Activated CD4-positive, CD25-positive, alpha-beta regulatory T cell (primary cell): ENCODE measurements at places on chromosomes 3 and 15.
A peak's percentile ranks its signal among the peaks of the same experiment; 100 is the strongest.

- no peak for DNase-seq
Measured at GRCh38 chr3:9817436-9817835, 7.4 kb downstream of the TTLL3 start.

DNA sequence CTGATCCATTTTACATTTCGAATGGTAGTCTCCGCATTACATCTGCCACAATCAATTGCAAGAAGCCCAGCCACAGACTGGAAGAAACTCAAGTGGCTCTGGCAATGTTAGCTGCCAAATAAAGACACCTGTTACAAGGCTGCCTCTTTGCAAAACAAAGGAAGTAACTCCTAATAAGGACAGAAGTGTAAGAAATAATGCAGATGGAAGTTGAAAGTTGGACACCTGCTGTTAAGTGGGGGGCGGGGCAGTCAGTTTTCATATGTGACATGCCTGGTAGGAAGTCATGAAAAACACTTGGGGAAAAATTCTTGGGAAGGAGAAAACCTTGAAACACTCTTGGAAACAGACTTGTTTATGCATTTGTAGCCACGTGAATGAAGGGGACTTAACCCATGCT is 54.1 kb upstream of the ATP2C1 start:
- DNase-seq = no peak

DNA sequence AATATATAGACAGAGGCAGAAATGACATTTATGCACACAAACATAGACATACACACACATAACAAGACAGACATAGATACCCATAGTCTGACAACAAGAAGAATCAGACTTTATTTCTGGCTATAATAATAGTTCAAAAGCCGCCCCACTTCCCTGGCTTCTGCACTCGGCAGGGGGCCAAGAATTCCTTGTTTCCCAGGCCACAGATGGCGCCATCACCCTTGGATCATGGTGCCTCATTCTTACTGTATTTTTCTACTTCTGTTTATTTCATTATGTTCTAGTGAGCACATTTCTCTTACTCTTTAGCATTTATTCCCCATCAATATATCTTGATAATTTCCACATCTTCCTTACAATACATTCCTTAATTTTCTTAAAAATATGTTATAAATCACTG is 387.5 kb downstream of the NLGN1 start:
- DNase-seq = no peak

DNA sequence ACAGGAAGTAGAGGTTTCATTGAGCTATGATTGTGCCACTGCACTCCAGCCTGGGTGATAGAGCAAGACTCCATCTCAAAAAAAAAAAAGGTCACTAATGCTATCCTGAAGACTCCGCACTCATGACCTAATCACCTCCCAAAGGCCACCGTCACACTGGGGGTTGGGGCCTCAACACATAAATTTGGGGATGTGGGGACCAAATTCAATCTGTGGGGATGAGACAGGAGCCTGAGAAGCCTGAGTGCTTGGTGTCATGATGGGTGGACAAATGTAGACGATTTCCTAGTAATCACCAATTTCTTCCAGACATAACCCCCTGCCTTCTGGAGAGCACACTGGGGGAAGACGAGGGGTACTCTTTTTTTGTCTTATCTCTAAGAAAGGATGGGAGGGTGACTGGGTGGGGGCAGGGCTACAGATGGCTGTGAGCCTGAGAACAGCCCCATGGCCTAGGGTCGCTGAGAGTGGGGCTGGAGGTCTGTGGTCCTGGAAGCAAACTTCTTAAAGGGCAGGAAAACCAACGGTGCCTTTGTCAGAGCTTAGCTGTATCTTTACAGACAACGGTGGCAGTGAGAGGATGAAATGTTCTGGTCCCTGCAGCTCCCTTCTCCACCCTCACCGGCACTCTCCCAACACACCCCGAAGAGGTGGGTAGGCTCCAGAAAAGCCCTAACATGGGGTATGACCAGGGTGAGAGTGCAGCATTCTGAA is 16.6 kb upstream of the KLF13 start:
- no peak for DNase-seq

- peak; percentile 57 for DNase-seq
Measured at GRCh38 chr15:74382004-74382816, 14.8 kb upstream of the CYP11A1 start.

DNA sequence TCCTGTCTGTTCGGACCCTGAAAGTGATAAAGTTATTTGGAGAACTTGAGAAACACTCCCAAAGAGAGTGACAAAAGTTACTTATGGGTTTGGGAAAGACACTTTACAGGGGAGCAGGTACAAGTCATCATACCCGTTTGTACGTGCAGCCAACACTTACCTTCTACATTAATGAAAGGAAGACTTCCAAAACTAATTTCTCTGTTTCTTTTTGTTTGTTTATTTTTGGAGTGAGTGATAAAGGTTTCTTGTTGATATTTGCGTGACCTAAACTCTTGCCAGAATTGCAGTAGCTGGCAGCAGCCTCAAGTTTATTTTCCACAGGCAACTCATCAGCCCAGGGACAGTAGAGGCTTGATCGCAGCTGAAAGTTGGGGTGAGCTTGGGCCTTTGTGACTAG is 8.4 kb downstream of the ABHD2 start:
- no peak for DNase-seq

DNA sequence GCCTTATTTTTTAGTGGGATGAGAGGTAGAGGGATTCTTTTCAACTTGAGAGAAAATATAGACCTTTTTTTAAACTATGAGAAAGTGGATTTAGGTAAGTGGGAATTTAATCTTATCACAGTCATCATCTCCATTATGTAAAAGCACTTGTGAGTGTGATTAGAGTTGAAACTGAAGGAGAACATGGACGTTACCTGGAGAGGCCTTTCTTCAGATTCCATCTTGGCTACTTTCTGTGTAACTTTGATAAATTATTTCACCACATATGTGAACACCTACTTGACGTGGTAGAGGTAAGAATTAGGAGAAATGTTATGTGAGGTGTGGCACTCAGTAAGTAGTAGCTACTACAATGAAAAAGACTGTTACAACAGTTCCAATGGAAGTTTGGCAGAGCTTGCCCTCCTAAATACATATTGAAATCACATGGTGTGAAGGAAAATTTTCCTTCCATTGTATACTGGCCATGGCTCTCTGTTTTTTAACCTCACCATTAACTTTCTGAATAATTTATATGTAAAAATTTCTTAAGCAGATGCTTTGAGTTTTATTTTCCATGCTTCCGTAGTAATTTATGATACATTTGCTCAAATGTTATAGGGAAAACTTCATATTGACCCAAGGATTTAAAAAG is 193.3 kb downstream of the FNDC3B start:
- DNase-seq = no peak

DNA sequence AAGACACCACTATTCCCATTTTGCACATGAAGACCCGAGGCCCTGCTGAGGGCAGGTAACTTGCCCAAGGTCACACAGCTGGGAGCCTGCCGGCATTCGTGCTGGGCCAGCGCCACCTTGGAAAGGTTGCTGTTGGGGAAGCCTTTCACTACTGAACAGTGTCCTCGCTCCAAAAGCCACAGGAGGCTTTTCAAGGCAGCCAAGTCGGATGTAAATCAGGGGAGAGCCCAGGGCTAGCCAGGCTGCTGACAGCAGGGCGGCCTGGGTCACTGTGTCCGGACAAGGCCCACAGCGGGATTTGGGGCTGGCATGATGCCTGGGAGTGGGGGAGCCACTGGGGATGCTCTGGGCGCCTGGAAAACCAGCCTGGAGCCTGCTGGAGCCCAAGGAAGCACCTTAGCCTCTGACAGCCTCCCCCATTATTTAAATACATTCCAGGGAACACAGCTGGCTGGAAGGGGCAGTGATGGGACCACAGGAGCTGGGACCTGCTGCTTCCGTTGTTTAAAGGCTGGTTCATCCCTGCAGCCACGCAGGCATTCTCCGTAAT is 10.5 kb downstream of the SLC6A6 start:
- no peak for DNase-seq

DNA sequence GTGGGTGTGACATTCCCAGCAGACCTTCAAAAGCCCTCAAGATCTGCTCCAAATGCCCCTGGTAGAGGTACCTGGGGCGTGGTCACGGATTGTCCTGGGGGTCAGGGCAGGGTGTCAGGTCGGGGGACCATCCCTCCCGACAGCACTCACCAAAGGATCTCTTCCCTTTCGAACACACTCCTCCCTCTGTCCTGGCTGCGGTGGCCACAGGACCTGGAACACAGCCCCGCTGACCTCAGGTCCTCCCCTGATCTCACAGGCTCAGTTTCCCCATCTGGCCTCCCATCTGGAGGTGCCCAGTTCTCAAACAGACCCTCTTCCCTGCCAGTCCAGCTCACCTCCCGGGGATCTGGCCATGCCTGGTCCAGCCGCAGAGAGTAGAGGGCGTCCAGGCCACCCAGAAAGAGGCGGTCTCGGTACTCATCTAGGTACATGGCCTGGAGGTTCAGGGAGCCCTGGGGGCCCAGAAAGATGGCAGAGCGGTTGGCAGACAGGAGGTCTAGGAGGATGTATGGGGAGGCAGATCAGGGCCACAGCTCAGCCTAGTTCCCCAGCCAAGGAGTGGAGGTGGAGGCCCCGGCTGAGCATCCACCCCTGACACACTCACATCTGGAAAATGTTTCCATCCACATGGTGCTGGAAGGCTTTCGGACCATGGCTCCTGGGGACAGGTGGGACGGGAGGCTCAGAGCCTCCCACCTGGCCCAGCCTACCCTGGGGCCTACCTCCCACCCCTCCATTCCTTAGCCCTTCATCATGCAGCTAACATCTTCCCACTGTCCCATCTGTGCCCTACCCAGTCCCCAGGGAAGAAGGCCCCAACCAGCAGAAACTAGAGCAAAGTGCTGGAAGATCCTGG is 2.3 kb downstream of the SEMA3G start:
- DNase-seq = no peak

DNA sequence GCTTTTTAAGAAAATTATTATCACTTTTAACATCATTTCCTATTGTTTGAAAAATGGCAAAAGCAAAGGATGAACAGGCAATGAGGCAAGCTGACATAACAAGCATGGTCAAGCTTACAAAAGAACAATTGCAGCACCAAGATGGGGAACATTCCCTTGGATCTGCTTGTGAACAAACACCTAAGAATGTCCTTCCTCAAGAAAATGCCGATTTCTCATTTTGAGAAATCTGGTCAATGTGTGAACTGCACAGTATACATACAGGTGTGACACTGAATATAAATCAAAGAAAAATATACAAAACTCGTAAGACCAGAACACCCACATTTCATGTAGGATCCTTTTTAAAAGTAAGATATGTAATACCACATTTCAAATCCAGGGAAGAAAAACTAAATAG is 58.9 kb downstream of the LRRFIP2 start:
- DNase-seq = no peak

GRCh38 chr3:10599444-10599843 is 94.1 kb upstream of the ATP2B2 start:
- DNase-seq = no peak

- no peak for DNase-seq
Measured at GRCh38 chr3:139541532-139542288, 2.2 kb upstream of the RBP1 start.

GRCh38 chr3:51794206-51794605 is 15.2 kb upstream of the IQCF6 start:
- no peak for DNase-seq

DNA sequence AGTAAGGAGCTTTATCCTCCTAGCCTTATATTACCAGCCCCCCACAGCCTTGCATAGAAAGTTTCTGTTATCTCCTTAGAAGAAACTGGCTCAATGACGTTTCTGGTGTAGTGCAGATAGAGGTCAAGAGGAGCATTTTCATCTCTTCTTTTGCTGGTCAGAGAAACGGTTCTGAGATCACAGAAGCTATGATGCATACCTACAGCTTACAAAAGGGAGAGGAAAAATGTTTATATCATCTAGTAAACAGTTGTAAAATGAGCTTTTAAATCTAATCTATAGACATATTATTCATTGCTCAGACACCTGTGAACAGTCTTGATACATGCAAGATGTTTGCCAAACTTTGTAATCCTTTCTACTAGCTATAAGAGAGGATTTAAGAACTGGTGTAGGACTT is 68.0 kb downstream of the GMPS start:
- DNase-seq = no peak

- DNase-seq = no peak
Measured at GRCh38 chr3:69283496-69283895, 102.4 kb downstream of the FRMD4B start.

DNA sequence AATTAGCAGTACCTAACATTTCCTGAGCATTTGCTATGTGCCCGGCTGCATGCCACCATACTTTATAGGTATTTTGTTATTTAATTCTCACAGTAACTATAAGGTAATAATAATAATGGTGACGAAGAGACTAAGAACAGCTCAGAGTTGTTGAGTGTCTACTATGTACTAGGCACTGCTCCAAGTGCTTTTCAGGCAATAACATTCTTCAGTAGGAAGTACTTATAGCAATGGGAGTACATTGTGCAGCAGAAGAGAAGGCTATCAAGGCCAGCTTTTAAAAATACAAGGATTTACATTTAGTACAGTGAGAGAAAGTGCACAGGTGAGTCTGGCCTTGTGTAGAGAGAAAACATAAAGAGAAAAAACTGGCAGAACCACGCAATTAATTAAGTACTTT is 647.4 kb downstream of the FHIT start:
- DNase-seq = no peak

DNA sequence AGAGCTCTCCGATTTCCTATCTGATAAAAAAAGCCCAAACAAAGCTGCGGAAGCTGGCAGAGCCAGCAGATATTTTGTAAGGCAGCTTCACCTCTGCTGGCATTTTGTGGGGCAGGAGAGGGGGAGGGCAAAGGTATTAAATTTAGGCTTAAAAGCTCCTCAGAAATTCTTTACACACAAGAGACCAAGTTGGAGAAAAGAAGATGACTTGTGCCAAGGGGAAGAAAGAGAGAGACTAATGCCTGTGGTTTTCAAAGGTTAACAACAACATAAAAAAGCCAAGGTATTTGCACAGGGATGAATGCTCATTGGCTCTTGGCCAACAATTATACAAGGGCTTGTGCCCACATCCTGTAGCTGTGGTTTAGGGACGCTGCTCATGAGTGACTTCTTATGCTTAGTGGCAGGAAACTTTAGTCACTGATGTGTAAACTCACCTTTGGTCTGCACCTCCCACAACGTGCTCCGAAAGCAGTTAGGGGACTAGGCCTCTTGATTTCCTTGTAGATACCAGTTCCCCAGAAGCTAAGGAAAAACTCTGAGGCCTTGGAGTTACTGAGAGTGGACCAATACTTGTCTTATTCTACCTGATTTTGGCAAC is 152.9 kb downstream of the TPRG1 start:
- DNase-seq = peak; percentile 28

DNA sequence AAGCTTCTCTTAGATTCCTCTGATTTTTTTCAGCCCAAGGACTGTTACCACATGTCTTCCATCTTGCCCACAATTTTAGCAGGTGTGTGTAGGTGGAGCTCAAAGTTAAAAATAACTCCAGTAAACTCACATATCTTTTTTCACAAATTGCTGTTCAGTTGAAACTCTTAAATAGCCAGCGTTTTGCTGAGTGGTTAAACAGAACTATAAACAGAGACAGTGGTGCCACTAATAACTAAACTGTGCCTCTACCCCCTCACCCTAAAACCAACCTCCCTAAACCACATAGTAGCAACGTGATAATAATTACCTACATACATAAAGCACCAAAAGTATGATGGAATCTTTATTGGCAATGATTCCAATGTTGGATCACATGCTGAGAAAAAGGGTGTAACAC is 525.1 kb downstream of the PDCD6IP start:
- no peak for DNase-seq
